Sigmoid colon (tissue), 7 donors: ENCODE measurements at places on chromosomes 7 and 10. TPM values are rescaled to one million over a fixed set of nuclear protein-coding genes. Genes with fewer than 3 reads are reported as not detected.

GRCh38 chr10:7890781-7891180 is 72.5 kb downstream of the TAF3 start:
- DNase-seq: no peak

SLC18A3 gene
- 0.68 TPM for total RNA-seq

DNA sequence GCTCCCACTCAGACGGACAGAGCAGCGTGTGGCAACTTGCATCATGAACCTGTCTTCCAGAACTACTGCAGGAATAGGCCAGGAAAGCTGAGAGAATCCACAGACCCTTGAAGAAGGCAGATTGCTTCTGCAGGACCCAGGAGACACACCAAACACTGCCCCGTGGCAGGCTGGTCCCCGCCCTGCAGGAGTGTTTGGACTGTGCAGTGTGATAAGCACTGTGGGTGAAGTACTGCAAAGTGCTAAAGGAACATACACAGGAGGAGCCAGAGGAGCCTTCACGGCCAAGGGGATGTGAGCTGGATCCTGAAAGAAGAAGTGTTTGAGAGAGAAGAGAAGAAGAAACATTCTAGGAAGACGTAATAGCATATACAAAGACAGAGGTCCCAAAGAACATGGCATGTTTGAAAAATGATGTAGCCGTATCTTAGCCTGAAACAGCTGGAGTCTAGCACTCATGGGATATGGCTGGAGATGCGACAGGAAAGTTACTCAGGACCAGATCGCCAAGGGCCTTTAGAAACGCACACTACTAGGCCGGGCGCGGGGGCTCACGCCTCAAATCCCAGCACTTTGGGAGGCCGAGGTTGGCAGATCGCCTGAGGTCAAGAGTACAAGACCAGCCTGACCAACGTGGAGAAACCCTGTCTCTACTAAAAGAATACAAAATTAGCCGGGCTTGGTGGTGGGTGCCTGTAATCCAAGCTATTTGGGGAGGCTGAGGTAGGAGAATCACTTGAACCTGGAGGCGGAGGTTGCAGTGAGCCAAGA is 96.9 kb upstream of the RHEB start:
- DNase-seq: no peak

CARD11 gene
- 0.14 TPM for total RNA-seq

DNA sequence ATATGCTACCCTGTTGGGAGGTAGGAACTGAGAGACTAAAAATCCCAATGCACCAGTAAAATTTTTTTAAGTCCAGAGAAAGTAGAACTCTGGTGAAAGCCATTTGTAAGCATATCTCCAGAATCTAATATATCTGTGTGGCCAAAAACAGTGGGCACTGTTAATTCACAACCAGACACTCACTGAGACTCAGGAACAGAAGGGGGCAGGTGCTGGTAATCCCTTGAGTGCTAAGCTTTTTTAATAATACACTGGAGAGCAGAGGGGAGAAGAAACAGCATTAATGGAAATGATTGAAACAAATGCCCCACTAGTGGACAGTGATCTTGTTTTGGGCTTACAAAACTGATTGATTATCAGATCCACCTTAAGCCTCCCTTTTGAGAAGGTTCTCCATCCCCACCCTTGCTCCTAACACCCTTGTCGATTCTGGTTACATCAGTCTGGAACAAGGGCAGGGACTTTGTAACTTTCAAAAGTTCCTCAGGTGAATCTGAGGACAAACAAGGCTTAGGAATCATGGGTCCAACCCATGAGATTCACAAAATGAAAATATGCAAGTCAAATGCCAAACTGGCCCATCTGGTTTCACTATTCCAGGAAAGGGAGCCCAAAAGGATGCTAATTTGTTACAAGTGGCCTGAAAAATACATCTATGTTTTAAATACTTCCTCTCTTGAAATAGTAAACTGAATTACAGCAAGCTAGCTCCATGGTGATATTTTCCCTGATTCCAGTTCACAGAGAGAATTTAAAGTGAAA is 29.7 kb downstream of the PLXNA4 start:
- no peak for DNase-seq

GRCh38 chr10:73559590-73559989 is 31.6 kb downstream of the USP54 start:
- no peak for DNase-seq

LSM8 gene
- total RNA-seq: 37.5 TPM

SAMD9L gene
- total RNA-seq: 5.3 TPM

DNA sequence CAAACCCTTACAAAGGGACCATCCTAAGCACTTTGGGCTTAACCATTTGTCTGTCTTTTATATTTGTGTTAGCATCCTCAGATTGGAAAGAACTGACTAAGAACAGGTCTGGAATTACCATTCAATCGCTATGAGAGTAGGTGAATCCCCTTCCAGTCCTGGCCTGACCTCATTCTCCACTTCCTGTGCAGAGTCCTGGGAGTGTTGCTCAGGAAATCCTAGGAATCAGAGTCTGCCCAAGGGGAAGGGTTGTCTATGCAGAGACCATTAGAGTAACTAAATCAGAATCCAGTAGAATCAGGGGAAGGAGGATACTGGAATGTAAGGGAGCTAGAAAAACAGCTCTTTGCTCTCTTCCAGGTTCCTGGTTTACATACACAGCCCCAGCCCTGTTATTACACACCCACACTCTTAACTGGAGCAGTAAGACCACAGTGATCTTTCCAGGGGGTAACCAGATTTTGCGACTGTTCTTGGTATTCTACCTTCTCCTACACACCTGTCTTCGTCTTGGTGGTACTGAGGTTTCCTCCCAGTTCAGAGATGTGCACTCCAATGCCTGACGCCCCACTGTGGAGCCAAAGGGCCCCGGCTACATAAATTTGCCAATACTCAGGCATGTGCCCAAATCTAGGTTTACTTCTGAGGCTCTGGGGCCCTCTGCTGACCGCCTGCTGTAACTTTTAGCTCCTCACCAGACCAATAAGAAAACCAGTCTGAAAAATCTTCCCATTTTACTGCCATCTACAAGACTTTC is 103.7 kb downstream of the RNF216 start:
- peak; percentile 88 for DNase-seq

ZNF775 gene
- total RNA-seq: 6.9 TPM

AGBL3 gene
- total RNA-seq: 0.95 TPM

UCN3 gene
- 3.9 TPM for total RNA-seq

DNA sequence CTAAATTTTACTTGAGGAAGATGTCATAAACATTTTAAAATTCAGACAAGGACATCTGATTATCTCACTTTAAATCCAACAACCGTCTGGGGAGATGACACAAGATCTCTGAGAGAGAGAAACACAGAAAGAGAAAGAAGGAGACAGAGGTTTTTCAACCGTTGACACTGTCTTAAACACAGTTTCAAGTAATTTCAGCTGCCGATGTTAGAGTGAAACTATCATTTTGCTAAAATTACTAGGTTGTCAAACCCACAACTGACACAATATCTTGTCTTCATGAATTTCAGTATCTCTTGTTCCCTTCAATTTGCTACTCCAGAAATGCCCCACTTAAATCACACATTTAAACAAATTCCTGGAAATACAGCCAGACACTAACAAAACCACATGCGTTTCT is 174.8 kb downstream of the RAPGEF5 start:
- no peak for DNase-seq

TRIM50 gene
- not detected for total RNA-seq

MRC1 gene
- 71.7 TPM for total RNA-seq

GRCh38 chr7:132766660-132767059 is 190.4 kb upstream of the PLXNA4 start:
- DNase-seq: no peak

DNA sequence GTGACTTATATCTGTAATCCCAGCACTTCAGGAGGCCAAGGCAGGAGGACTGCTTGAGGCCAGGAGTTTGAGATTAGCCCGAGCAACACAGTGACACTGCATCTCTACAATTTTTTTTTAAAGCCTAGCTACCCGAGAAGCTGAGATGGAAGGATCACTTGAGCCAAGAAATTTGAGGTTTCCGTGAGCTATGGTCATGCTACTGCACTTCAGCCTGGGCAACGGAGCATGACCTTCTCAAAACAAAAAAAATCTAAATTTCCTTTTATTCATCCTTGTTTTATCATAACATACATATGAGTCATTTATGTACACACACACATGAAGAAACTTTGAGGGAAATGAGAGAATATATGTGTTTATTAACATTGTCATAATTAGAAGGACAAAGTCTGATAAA is 277.5 kb upstream of the MAGI2 start:
- no peak for DNase-seq

DNA sequence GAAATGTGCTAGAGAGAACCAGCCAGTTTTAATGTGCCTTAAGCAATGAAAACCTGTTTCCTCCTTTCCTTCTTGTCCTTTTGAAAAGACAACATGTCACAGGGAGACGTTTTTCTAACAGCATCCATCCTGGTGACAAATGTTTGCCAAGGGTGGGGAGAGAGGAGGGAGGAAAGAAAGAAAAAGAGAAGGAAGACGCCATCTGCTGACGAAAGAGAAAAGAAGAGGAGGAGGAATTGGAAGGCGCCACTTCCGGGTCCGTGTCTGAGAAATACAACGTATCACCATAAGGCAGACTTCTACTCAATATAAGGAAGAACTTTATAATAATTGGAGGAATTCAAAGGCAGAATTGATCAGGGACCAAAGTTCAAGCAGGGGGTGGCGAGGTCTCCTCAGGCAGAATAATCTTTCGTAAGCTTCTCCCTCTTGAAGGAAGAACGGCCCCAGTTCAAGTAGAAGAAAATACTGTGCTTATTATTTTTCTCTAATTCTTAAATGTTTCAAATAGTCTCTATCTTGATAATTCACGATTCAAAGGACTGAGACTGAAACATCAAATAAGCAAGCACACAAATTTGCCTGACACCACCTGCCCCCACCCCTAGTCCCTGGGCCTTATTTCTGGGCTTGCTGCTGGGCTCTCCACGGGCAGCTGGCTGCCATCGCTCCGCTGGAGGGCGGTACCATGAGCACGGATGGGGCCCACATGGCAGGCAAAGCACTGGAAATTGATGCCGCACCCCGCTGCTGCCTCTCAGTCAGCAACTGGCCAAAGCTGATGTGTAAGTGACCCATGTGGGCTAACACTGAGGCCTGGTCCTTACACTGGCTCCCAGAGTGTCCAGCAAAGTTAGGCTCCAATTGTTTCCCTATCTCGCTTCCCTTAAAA is 273.7 kb upstream of the KLF14 start:
- peak; percentile 78 for DNase-seq

GIMAP1 gene
- 6.4 TPM for total RNA-seq

DNA sequence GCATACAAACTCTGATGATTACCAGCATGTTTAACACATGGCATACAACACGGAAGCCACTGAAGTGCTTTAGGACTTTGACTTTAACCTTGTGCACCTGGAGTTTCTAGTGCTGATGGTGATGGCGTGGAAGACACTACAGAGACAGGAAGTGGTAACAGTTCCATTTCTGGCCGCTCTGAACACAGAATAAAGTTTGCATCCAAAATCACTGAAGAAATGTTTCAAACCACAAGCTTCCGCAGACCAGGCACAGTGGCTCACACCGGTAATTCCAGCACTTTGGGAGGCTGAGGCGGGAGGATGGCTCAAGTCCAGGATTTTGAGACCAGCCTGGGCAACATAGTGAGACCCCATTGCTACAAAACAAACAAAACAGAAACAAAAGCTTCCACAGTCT is 40.3 kb upstream of the TNPO3 start:
- DNase-seq: no peak

TMEM196 gene
- 0.14 TPM for total RNA-seq

DNA sequence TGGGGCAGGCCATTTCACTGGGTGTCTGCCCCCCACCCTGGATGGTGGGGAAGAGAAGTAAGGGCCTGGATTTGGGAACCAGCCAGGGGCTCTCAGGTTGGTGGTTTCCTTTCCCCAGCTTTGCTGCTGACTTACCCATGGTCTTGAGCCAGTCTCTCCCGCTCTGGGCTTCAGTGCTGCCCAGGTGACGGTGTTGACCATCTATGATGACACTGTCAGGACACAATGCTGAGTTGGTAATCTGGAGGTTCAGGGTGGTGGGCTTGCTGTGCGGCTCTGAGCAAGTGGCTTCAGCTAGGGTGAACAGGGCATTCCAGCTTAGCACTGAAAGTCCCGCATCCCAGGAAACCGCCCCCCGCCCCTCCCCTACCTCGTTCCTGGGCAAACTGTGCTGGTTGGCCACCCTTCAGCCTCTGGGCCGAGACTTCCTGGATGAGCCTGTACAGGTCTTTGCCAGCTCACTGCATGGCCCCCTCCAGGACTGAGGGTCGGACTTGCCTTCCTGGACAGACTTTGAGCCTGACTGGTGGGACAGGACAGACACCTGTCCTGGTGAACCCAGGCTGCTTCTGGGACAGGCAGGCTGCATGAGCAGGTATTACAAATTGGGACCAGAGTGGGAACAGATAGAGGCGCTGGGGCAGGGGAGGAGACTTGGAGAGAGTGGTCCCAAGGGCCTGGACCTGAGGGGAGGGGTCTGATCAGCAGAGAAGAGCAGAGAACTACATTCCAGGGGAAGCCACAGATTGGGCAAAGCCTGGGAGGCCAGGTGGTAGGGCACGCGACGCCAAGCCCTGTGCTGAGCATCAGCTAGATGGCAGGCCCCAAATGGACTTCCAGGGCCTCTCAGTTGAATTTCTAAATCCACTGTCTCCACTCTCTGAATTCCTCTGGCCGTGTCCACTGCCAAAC is 19.9 kb upstream of the ZMIZ1 start:
- DNase-seq: peak; percentile 60

DNA sequence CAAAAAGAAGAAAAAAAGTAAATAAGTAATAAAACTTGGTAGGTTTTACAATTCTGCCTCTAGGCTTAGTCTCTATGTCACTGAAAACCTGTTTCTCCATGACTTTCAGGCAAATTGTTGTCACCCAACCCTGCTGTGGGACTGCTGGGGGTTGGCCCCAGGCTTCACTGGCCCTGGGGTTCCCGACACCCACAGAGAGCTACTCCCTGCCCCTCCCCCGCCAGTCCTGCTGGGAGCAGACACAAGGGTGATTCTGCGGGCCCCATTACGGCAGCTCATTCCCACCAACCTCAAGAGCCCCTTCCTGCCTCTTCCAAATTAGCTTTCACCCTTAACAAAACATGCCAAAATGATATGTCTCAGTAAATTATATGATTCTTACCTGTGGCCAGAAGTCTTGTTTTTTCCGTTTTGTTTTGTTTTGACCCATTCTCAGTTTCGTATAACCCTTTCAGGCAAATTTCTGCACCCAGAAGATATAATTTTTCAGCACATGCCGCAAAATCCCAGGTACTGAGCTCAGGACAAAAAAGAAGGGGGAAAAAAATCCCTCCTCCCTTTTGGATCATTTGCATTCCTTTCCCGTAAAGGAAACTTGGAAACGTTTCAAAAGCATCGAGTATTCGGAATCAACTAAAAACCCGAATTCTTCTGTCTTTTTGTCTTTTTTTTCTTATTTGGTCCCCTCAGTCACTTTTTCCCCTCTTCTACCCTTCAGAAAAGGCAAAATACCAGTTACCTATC is 27.8 kb downstream of the CHST15 start:
- no peak for DNase-seq
